ENCODE measurements at places on chromosomes 6 and 20. TPM values are rescaled to one million over a fixed set of nuclear protein-coding genes. Genes with fewer than 3 reads are reported as not detected.
A peak's percentile ranks its signal among the peaks of the same experiment; 100 is the strongest.

SMLR1 gene
- total RNA-seq: not detected

GRCh38 chr20:58503668-58504067 lies 11.5 kb downstream of the APCDD1L start:
- peak; percentile 3 for DNase-seq

DNA sequence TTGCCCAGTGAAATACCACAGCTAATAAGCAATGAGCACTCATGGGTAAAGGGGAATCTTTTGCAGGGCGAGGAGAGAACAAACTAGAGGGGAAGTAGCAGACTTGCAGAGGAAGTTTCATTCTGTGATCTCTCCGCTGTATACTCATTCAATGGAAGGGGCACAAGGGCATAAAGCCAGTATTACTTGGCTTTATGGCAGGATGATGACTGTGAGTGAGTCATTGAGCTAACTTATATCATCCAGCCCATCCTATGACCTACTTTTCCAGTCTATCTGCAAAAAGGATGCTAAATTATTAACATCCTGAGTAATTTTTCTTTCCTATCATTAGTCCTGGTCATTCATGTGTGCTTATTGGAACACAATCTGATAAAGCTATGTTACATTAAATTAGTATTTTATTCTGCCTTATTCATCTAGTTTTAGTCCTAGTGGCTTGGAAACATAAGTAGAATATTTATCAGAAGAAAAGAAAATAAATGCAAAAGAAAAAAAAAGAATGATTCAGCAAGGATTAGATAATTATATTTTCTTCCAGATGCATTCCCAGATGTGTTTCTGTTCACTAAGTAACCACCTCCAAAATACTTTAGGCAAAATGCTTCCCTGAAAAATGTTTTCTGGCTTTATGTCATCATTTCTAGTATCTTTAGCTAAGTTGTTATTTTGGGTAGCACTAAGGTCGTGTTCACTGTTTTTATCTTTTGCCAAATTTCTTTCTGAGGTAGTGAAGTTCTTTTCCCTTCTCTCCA lies 471.7 kb downstream of the CDKAL1 start:
- no peak for DNase-seq

DNA sequence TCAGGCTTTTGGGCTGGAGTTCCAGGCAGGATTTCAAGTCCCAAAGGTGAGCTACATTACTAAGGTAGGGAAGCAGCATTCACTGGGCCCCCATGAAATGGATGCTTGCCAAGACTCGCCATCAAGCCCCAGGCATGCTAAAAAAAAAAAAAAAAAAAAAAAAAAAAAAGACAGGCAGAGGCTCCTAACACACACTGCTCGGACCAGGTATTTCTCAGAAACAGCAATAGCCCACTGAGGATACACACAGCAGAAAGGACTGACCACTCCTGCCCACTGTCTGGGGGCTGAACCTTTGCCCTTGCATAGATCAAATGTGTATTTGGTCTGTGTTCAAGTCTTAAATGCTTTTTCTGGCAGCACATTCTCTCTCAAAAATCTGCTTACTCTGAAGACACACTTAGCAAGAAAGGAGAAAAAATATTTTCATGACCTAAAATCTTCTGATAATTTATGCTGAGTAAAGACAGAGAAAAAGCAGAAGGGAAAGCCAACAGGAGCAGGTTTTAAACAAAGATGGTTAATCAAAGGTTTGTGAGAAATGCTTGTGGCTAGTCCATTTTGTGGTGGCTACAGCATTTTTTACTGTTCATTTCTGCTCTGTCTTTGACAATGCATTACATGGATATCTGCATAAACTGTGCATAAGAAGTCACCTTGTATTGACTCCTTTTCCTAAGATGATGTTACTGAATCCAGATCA lies 37.9 kb upstream of the BEND6 start:
- no peak for DNase-seq

TAGAP gene
- not detected for total RNA-seq

GRCh38 chr6:46175446-46175845 lies 4.7 kb upstream of the ENPP5 start:
- DNase-seq: no peak

PPP1R16B gene
- 8.2 TPM for total RNA-seq

DNA sequence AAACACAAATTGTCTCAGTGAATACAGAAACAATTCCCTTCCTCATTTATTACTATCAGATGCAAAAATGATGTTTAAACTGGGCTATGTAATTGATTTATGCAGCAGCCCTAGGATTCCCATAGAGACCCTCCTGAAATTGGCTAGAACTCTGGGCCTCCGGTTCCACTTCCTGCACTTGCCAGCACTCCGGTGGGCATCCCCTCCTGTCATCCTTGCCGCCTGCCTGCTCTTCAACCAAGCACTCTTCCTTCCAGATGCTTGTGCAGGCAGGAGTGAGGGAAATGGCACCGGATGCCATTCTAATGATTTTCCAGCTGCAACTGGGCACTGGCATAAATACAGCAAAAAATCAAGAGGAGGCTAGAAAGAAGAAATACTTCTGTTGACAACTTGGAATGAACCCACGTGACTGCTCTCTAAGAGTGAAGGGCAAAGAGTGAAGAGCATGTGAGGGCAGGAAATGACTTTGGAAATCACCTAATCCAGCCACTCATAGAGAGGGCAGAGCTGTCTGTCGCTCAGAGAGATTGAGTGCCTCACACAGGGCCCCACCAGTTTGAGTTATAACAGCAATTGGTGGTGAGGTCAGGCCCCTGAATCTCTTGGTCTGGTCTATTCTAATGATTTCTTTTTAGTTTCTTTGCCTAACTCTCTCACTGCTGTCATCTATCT lies 3.7 kb upstream of the NEDD9 start:
- DNase-seq: no peak

Measured in H9 (cell line).